ENCODE measurements at places on chromosomes 4 and X.
A peak's percentile ranks its signal among the peaks of the same experiment; 100 is the strongest.

DNA sequence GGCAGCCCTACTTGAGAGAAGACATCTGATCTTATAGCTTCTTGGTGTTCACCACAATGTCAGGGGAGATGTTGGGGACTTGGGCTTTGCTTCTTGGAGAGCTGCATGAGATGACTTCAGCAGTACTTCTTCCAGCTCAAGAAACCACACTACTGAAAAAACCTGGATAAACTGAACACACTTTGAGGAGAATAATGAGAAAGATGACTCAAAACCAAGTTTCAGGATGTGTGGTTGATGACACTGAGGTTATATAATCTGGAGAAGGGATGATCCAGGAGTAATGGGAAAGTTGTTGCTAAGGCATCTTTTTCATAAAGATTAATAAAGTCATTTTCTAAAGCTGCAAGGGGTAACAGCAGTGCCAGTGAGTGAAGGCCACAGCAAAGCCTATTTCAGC is 58.4 kb upstream of the PNPLA4 start:
- DNase-seq, result no peak

- no peak for DNase-seq
These were observed 68.3 kb downstream of the ABLIM2 start for GRCh38 chr4:8090312-8090711.

GRCh38 chr4:16912896-16913295 is 14.5 kb upstream of the LDB2 start:
- no peak for DNase-seq

DNA sequence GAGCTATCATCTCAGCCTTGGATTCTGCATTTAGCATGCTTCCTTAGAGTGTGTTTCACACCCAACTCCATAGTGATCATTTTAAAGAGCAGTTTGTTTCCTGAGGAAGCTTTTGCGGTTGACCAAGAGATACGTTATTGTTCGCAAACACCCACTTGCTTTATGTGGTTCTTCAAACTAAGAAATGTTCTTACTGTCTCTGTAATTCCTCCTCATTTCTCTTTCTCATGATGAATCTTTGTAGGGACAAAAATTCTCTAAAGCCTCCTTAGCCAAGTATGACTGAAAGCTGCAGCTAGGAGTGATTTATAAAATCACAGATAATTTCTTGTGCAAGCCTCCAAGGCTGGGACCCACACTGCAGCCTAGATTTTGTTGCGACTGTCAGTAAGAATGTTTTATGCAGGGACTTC is 10.0 kb downstream of the TNIP3 start:
- no peak for DNase-seq

GRCh38 chr4:76278583-76278982 is 27.1 kb downstream of the FAM47E start:
- no peak for DNase-seq

- DNase-seq, result no peak
These were observed 48.4 kb downstream of the ARHGAP10 start for GRCh38 chr4:147780137-147780777.

DNA sequence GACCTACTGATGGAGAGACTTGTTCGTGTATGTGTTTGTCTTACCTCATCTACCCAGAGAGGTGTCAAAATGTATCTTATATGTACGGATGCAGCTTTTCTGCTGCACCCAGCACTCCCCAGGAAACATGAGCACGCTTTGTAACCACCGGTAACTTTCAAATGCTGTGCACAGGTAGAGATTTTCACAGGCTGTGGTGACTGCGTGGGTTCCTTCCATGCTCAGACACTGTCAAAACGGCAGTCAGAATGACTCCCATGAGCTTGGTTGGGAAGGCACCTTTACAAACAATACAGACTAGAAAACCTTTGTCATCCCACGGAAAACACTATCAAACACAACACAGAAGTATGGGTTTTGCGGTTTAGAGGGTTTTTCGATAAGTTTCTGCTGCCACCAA is 28.2 kb downstream of the F11 start:
- DNase-seq, result no peak

DNA sequence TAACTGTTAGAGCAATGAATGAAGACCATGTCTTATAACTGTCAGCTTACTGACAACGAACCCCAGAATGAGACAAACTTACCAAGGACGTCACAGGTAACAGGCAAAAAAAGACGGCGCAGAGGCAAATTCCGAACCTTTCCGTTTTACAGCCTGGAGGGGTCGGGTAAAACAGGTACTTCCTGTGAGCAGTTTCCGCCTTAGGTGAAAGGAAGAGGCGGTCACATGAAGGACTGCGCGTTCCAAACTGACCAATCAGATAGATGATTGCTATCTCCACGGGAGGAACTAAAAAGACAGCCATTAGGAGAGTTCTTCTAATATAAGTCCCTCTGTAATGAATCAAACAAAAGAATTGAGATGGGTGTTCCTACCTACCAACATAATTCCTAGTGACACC is at the start of gene COX7B2:
COX7B2 (minus strand) TSS at position 168 of the 400 bp plus-strand sequence. CDS start 174,053 bp downstream, outside the sequence.
- no peak for DNase-seq

GRCh38 chrX:23575281-23575680 is 92.0 kb upstream of the PRDX4 start:
- DNase-seq, result no peak

- no peak for DNase-seq
These were observed 154.4 kb downstream of the PTTG2 start for GRCh38 chr4:38114386-38115150.

DNA sequence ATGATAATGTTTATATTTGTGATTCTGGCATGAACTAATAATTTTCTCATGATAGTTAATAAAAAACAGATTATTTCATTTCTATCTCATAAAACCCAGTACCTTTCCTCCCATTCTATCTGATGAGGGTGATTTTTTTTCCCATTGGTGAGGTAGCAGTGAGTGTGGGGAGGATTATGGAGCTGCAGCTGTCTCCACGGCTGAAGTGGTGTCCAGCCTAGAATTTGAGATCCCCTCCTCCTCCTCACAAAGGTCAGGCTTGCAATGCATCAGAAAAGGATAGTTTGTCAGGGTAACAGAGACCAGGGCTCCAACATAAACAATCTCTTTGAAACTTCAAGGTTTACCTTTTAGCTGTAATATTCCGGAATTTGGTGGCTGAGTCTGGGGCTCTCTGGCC is 60.9 kb downstream of the C4orf51 start:
- no peak for DNase-seq

- no peak for DNase-seq
These were observed 99.9 kb downstream of the NHS start for GRCh38 chrX:17474892-17475291.

GRCh38 chr4:3465698-3466671 is 2.9 kb downstream of the DOK7 start:
- DNase-seq, result no peak

- DNase-seq, result no peak
These were observed 49.7 kb upstream of the PTPN13 start for GRCh38 chr4:86544310-86544966.

- no peak for DNase-seq
These were observed 89.7 kb upstream of the RAB40AL start for GRCh38 chrX:102847362-102847761.

DNA sequence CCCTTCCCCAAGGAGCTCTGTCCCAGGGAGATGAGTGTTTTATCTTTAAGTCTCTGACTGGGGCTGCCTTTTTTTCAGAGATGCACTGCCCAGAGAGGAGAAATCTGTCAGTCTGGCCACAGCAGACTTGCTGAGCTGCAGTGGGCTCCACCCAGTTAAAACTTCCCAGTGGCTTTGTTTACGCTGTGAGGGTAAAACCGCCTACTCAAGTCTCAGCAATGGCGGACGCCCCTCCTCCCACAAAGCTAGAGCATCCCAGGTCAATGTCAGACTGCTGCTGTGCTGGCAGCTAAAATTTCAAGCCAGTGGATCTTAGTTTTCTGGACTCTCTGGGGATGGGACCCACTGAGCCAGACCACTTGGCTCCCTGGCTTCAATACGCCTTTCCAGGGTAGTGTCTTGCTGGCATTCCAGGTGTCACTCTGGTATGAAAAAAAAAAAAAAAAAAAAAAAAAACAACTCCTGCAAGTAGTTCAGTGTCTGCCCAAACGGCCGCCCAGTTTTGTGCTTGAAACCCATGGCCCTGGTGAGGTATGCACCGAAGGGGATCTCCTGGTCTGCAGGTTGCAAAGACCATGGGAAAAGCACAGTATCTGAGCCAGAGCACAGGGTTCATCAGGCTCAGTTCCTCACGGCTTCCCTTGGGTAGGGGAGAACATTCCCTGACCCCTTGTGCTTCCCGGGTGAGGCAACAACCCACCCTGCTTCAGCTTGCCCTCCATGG is 1616.1 kb upstream of the ADGRL3 start:
- no peak for DNase-seq

DNA sequence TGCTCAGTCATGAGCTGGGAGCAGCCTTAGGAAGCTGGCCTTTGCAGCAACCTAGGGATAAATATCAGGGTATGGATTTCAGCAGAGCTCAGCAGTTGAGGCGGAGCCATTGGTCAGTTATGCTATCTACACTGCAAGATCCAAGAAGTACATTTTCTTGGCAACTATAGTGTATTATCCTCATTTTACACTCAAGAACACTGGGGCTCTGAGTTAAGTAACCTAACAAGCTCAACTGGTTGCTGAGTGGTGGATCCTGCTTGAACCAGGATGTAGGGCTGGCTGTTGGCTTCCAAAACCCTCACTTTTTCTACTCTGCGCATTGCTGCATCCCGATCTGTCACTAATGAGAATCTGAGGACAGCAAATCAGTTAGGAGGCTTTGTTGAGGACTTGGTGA is 1.5 kb upstream of the SCARB2 start:
- DNase-seq, result no peak

- no peak for DNase-seq
These were observed 163.2 kb upstream of the SPANXC start for GRCh38 chrX:141405486-141405852.

GRCh38 chrX:124641737-124642491 is 295.6 kb downstream of the SH2D1A start:
- no peak for DNase-seq

- no peak for DNase-seq
These were observed 42.1 kb upstream of the HOPX start for GRCh38 chr4:56723201-56723605.

DNA sequence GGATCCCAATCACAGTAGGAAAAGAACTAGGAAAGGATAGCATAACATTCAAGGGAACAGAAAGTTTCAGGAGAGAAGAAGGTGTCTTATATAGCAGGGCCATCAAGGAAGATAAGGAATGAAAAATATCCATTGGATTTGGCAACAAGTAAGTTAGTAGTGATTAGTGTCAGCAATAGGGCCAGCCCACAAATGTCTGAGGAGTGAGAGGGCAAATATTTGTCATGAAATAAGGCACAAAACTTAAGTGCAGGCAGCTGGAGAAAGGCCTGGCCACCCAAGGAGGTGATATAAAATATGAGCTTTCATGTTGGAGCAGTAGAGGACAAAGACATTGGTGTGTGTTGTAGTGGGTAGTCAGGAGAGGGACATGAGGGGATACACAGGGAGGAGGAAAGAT is 132.1 kb downstream of the COL4A6 start:
- DNase-seq, result no peak

DNA sequence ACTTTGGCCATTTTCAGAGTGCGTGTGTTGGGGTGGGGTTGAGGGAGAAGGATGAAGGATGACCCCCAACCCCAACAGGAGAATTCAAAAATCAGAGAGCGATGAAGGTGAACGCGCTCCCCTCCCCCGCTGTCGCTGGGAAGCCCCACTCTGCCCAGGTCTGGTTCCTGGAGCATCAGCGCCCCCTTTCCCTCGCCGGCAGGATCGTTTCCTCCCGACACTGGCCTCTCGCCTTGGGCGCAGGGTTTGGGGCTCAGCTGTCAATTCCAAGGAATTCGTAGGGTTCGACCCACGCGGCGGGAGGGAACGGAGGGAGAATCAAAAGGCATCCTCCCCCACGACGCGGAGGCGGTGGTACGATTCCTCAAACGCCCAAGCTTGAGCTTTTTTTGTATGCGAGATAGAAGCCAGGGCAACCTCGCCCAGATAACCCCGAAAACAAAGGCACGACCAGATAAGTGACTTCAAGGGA is 1.0 kb upstream of the PDGFRA start:
- DNase-seq, result peak; percentile 74

DNA sequence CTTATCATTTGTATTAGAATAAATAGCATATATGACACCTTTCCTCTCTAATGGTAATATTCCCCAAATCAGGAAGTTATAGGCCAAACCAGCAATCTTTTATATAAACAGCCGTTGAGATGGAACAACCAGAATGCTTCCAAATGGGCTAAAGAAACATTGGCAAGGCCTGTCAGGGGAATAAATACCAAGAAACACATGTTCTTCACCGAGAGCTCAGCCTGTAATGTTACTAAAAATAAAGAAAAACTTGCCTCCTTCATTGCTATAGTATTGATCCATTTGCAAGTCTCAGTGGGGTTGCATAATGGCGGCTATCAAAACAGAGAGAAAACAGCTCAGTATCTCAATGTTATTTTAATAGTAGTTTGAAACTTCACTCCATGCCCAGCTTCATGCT is 104.9 kb downstream of the FAM13A start:
- no peak for DNase-seq

GRCh38 chr4:157280673-157281072 is 60.1 kb downstream of the GRIA2 start:
- DNase-seq, result no peak

DNA sequence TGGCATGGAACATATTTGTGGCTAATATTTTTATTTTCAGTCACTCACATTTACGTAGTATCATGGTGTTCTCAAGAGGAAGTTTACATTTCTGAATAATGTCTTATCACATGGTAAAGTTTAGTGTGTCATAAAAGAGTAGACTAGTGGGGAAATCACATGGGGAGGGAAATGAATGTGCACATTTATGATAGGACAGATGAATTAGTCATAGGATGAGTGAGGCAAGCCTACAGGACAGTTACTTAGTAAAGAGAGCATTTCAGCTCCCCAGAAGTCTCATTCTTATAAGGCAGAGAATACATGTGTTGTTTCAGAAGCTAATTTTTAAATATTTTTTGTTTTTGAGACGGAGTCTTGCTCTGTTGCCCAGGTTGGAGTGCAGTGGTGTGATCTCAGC is 6.2 kb downstream of the GK start:
- no peak for DNase-seq

DNA sequence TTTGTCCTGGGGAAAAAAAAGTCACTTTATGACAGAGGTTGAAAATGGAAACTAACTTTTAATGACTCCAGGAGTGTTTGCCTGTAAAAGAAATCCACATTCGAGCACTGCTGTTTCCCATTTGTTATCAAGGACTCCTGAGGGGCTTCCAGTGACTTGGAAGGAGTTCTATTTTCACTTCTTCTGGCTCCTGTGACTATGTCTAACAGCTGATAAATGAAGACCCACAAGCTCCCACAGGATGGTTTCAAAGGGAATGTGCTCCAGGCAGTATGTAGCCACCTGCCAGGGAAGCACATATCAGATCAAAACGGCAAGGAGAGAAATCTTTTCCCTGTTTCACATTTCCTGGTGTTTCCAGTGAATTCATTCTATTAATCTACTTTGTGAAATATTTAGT is 159.8 kb upstream of the FAM241A start:
- DNase-seq, result no peak

All from ureter (tissue), 1 donor.